ENCODE measurements at places on chromosomes 1 and 21.

GRCh38 chr1:74005533-74005932, 192.4 kb downstream of the LRRIQ3 start:
- DNase-seq: no peak

- DNase-seq: no peak
Observed at GRCh38 chr1:44616991-44617702, 57.1 kb downstream of the TMEM53 start.

GRCh38 chr1:189619682-189620332, 857.9 kb downstream of the BRINP3 start:
- DNase-seq: no peak

DNA sequence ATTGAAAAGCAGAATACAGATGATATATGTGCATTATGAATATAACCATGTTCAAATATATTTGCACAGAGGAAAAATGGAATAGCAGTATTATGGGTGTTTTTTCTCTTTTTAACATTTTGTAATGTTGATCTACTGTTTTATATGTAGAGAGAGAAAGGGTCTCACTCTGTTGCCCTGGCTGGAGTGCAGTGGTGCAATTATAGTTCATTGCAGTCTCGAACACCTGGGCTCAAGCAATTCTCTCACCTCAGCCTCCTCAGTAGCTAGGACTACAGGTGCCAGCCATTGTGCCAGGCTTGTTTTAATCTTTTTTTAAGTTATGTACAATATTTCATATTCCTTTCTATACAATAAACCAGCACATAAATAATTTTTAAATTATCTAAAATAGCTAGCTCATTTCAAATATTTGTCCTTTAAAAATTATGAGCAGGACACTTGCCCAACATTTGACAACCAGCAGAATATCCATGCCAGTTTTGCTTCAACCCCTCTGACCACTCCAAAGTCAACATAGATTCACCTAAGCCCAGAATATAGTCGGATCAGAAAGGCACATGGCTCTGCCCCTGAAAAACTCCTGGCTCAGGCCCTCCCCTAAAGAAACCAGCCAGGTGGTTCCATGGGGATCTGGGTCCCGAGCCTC, 29.8 kb downstream of the ZNF281 start:
- DNase-seq: no peak

DNA sequence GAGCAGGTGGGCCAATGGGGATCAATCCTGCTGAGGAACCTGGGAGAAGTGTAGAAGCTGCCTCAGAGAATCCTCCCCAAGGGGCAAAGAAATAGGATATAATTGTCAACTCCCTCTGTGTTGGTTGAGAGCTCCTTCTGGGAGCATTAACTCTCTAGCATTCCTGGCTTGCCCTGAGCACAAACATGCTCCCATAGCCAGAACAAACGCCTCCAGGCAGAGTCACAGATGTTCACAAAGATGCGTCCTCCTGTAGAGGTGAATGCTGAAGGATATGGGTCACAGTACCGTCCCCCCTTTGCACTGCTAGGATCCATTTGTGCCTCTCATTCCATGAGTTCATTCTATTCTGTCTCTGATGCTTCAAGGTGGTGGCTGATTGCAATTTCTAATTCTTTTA, 9.6 kb upstream of the BCAN start:
- DNase-seq: no peak

- DNase-seq: no peak
Observed at GRCh38 chr1:218478336-218478735, 133.2 kb downstream of the TGFB2 start.

DNA sequence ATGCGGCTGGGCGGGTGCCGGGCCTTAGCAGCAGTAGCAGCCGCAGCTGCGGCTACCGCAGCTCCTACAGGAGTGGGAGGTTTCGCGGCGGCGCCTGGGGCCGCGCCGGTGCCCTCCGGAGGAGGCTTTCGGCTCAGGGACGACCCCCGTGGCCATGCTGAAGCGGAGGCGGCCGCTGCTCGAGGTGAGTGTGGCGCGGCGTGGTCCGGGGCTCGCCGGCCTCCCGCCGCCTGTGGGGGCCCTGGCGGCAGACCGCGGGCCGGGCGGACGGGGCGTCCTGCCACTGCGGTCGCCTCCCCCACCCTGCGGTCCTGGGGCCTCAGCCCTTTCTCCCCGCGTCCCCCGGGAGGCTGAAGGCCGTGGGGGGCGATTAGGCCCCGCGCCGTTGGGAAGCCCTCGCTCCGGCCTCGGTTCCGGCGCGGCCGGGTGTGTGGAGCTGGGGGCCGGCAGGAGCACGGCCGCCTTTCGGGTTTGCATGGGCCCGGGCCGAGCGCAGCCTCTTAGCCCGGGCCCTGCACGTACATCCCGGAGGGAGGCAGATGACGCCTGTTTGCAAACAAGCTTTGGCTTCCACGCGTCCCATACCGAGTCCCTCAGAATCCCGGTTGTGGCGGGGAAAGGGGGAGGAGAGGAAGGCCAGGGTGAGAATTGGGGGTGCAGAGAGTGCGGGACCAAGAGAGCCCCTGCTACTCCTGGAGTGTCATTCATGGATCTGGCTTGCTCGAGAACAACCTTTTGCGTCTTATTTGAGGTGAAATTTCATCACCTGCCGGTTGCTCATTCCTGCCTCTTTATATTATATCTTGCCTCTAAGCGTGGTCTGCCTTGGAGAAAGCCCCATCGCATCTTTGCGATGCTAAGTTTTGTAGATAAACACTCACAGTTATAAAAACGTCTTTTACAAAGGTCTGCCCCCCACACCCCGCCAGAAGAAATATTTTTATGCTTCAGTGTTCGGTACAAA, 613 bp downstream of the ZFYVE9 start:
- peak; percentile 16 for DNase-seq

DNA sequence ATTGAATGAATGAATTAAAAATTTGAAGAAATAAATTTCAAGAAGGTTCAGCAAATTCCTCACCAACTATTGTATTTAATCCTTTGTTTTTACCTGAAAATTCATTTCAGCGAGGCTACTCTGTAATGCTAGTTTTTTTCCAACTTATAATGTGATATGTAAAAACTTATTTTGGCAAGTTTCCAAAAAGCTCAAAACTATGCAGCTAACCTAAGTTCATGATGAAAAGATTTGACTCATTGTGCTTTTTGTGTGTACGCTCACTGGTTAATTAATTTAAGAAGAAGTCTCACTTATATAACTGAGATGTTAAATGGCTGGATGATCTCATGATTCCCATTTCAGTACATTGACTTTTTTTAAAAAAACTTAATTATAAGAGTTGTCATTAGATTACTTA, 196.0 kb upstream of the SAMSN1 start:
- DNase-seq: no peak

DNA sequence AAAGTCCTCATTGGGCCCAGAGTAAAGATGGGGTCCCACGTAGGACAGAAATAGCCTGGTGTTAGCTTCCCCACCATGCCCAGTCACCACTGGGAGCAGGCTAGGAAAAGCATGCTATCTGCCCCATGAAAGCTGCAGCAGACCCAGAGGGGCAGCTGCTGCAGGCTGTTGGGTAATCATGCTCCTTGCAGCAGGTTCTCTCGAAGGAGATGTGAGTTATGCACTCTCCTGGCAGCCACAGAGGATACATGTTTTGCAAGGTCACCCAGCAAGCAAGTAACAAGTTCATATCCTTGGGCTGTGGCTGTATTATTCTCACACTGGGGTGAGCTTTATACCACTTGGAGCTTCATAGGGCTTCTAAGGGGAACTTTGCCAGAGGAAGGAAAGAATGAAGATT, 9.1 kb upstream of the HEYL start:
- DNase-seq: no peak

- no peak for DNase-seq
Observed at GRCh38 chr1:60277269-60277668, 203.7 kb upstream of the C1orf87 start.

GRCh38 chr1:32321712-32322291, 14.2 kb downstream of the MARCKSL1 start:
- peak; percentile 57 for DNase-seq

DNA sequence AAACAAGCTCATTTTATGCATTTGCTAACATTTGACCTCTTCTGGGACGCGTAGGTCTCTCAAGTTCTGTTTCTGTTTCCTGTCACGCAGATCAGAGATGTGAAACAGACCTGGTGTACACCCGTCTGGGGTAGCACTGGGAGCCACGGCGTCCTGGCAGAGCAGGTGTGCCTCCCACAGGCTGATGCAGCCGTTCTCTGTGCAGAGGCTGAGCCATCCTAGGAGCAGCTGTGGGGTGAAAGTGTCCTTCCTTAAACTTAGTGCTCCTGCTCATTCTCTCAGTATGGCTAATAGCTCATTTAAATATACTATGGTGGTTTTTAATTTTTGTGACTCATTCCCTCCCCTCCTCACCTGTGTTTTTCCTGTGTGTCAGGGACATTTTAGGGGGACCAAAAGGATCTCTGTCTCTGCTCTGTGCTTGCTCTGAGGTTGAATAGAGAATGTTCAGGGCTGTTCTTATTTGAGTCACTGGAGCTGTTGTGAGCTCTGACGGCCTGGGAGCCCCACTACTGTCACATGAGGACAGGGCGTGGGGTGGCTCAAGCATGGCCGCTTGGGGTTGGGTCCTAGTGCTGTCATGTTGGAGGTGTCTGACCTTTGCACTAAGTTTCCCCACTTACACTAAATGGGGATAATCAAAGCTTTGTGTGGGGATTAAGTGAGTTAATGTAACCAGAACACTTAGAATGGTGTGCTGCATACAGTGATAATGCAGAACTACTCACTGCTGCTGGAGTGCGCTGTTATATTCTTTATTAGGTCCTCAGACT, 43.0 kb downstream of the GALNT2 start:
- DNase-seq: peak; percentile 80

GRCh38 chr1:173093691-173094445, 43.1 kb upstream of the TNFSF18 start:
- no peak for DNase-seq

GRCh38 chr1:163395790-163396189, 74.0 kb downstream of the NUF2 start:
- no peak for DNase-seq

DNA sequence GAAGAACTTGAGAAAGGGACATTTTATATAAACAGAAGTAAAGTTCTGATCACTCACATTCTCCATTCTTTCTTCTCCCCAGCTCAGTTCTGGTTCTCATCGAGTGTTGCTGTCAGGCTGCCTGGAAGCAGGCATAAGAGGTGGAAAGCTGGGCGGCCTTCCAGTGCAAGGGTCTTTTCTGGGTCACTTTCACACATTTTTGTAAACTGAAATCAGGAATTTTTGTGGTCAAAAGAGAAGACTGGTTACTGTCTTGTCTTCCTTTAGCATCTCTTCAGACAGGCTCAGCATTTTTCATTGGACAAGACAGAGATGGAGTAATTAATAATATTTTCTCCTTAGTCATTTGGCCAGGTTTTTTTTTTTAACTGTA, 93.7 kb downstream of the CTH start:
- DNase-seq: no peak

- DNase-seq: no peak
Observed at GRCh38 chr1:164743976-164744375, 185.0 kb downstream of the PBX1 start.

GRCh38 chr1:44807364-44808062, 362 bp upstream of the DYNLT4 start:
- peak; percentile 95 for DNase-seq

DNA sequence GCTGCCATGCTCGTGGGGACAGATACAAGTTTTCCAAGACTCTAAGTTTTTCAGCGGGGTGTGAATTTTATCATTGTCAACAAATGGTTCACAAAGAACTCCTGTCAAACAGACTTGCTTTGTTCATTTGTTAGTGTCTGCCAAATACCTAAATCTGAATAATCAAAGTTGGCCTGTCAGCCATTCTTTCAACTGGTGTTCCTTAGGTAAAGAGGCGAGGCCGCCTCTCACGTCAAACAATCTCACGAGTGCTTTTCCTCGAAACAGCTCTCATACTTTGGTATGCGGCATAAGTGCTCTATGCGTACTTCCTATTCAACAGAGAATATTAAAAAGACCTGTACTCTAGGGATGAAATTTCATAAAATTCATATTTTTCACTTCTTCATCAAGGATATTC, 51.4 kb upstream of the KANK4 start:
- no peak for DNase-seq

DNA sequence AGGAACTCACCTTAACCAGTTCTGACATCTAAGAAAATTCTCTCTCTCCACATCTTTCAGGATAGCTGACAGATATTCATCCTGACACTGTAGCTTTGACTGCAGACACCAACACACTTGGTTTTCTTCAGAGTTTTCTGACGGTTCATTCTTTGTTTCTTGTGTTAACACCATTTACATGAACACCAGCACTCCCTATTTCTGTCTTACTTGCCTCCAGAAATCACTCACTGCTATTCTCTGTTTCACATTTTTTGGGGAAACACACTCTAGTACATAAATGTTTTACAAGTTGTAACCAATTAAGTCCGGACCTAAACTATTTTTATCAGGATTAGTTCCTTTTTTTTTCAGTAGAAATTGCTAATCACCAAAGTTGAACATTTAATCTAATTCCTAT, 15.4 kb downstream of the FLVCR1 start:
- DNase-seq: no peak

DNA sequence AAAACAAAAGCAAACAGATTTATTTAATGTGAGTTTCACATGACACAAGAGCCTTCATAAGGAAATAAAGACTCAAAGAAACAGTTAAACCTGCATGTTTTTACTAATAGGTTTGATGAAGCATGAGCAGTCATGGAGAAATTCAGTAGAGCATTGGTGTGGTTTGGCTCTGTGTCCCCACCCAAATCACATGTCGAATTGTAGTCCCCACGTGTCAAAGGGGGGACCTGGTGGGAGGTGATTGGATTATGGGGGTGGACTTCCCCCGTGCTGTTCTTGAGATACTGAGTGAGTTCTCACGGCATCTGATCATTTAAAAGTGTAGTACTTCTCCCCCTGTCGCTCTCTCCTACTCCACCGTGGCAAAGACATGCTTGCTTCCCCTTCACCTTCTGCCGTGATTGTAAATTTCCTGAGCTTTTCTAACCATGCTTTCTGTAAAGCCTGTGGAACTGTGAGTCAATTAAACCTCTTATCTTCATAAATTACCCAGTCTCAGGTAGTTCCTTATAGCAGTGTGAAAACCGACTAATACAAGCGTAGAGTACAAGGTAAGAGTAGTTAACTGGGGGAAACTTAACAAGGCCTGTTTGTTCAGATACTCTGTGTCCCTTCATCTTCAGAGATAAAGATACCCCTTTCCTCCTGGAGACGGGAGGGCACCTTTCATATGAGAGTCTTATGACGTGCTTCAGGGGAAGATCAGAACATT, 354.8 kb downstream of the SIPA1L2 start:
- DNase-seq: no peak

GRCh38 chr1:27405074-27405473, 12.7 kb downstream of the GPR3 start:
- no peak for DNase-seq

Data from activated CD4-positive, alpha-beta T cell treated with anti-CD3 and anti-CD28 coated beads, Interleukin-2, amount 10 ng/mL, durations not matched to agents 7 days and 5 days (primary cell).